ENCODE measurements at places on chromosomes 1 and 21.

- no peak for DNase-seq
Observed at GRCh38 chr1:217534566-217534965, 96.3 kb downstream of the GPATCH2 start.

DNA sequence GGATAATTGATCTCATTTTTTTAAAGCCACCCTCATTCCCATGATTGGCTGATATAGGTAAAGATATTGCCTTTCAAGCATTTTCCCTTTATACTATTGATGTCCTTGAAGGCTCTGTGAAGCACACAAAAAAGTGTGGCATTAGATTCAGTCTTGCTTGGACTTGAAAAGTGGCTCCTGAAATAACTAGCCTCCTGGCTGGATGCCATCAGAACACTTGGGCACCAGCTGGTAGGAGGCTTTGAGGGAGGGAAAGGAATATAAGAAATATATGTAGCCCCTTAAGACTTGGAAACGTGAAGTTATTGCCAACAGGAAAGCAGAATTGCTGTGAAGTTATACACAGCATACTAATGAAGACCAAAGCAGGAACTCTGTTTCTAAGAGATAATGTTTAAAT is 14.1 kb downstream of the MTR start:
- DNase-seq = no peak

DNA sequence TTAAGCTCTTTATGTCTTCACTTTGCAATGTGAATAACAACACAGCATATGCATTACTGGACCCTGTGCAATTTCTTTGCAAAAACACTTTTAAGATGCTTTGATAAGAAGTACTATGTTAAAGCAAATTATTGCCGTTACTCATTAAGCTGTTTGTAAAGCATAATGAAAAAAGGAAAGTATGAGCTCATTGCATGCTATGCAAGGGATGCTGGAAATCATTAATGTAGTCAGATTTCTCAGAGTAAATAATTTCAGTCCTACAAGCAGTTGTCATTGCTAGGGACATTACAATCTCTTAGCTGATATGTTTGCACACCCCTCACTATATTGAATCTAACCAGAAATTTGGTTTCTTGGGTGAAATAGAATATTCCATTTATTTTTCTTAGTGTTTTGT is 982.5 kb upstream of the ADGRL2 start:
- DNase-seq = no peak

DNA sequence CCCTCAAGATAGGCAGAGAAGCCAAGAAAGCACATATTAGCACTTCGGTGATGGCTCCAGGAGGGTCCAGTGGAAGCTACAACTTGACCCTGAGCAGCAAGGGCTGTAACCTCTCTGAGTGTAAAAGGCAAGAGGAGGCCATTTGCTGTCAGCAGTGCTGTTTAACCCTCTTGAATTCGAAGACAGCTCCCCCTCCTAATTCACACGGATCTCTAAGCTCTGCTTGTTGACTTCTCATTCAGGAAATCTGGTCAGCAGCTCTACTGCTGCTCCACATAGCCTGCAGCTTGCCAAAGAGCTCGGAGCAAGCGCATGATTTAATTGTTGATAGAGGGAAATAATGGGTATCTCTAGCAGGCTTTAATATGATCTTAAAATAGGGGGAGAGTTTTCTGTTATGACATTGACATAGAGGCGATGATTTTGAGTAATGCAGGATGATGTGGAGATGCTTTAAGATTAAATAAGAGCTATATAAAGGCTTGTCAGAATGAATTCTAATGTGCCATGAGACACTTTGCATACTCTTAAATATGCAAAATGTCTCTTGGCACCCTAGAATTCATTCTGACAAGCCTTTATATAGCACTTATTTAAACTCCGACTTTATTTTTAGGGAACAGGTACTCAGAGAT is 79.4 kb upstream of the USH2A start:
- no peak for DNase-seq

- no peak for DNase-seq
Observed at GRCh38 chr1:94864821-94865220, 44.7 kb downstream of the SLC44A3 start.
